CD4-positive, alpha-beta T cell treated with Interleukin-17A for 4 hours (primary cell): ENCODE measurements at places on chromosomes 4 and X.

GRCh38 chr4:108717386-108717785 lies 45.5 kb downstream of the ETNPPL start:
- DNase-seq: no peak

DNA sequence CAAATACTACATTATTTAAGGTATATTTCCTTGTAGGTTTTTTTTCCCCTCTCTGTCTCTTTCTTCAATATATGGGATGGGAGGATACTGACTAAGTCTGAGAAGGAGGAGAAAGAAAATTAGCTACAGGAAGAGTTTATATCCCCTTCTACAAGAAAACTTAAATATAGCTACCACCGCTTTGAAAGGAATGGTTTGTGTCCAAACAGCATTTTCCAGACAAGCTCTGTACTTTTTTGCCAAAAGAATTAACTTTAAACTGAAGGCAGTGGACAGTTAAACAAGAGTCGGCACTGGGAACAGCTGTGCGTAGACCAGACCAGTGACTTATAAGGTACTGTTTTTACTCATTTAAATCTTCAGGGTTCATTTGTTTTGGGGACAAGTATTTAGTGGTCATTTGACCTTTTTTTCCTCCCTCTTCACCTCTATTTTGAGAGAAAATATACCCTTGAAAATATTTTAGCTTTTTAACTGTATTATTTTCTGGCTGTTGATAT lies 303.7 kb downstream of the ARHGAP24 start:
- DNase-seq: no peak

GRCh38 chr4:102639598-102639997 lies 121.2 kb downstream of the MANBA start:
- DNase-seq: no peak

- DNase-seq: no peak
These were observed 72.1 kb downstream of the PDS5A start for GRCh38 chr4:39905656-39906055.

GRCh38 chr4:168710353-168710946 lies 213.6 kb downstream of the PALLD start:
- no peak for DNase-seq

- no peak for DNase-seq
These were observed 31.7 kb downstream of the BBS12 start for GRCh38 chr4:122764071-122764820.

DNA sequence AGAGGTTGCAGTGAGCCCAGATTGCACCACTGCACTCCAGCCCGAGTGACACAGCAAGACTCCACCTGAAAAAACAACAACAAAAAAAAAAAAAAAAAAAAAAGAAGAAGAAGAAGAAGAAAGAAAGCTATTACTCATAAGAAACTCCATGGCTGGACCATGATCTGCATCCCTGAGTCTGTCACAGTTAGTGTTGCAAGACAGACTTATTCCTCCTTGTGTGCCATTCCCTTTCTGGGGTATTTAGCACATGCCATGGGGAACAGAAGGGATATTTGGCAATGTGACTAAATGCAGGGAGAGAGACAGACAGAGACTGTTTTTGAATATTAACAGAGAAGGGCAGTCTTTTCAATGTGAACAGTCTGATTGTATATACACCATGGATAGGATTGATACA lies 16.7 kb upstream of the PDS5A start:
- no peak for DNase-seq
